PC-9 (cell line): ENCODE measurements at places on chromosomes 3 and 15. TPM values are rescaled to one million over a fixed set of nuclear protein-coding genes. Genes with fewer than 3 reads are reported as not detected.

AMT gene
- total RNA-seq = 12.9 and 17.6 TPM in 2 replicates

MELTF gene
- 154 and 202 TPM in 2 replicates for total RNA-seq

C15orf39 gene
- total RNA-seq = 40.8 and 41.3 TPM in 2 replicates

GOLGA8R gene
- 0.90 and 1.4 TPM in 2 replicates for total RNA-seq

DNA sequence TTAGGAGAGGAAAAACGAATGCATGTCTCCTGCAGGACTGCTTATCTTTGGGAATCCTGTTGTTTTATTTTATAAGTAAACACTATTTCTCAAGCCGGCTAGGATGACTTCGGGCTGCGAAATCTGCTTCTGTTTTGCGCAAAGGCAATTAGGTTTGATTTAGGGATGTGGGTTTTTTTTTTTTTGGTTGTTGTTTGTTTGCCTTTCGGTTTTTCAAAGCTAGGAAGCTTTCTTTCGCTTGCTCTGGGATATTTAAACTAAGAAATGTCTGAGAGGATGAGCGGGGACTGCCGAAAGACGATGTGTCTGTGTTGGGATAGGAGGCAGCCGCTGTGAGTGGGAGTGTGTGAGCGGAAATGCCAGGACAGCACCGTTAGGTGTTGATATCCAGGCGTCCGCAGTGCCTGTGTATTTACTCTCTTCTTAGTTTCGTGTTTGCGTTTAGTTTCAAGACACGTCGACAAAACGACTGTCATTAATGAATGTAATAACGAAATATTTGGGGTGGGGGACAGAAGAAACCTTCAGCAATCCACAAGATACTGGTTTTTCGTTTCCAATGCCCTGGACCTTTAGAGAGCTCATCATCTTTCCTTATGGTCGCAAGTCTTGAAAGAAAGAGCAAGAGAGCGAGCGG, 604 bp downstream of the ISL2 start:
- DNase-seq = no peak

DNA sequence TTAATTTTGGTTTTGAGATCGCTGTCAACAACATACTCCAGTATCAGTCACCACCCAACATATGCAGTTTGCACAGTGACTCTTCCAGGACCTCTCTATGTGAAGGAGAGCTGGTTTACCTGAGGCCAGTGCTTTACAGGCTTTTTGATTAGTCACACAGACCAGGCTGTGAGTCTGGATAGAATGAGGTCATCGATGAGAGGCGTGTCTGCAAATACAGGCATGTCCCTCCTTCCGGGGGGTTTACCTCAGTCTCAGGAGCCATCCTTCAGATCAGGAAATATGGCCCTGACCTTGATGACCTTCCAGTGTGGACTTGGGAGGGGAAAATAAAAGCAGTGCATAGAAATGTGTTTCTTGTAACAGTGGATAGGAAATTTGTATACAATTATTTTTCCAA, 46.9 kb downstream of the KBTBD12 start:
- peak; percentile 55 for DNase-seq

GRCh38 chr3:9583792-9584191, 30.2 kb upstream of the LHFPL4 start:
- DNase-seq = no peak

DNA sequence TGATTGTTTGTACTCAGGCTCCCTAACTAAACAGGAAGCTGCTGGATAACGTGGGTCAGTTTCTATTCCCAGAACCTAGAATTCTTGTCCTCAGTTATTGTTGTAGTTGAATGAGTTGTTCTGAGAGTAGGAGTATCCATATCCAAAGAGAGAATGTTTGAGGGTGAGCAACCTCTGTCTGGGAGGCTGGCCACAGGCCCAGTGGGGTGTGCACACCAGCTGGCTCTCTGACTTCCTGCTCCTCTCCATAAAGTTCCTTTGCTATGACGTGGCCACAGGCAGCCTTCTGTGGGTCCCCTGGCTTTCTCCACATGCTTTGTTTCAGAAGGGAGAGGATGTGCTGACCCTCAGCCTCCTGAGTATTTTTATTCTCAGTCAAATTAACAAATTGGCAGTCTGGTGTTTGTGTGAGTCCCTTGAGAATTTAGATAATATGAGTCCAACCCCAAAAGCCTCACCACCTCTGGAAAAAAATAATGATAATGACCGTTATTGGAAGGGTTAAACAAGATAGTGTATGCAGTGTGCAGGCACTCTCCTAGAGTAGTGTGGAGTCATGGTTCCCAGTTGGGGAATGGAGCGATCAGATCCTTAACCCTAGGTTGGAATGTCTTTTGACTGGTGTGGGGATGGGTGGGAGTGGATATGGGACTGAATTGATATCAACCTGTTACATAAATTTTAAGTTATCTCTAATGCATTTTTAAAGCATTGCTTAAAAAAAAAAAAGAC, 47.6 kb upstream of the MED12L start:
- DNase-seq = peak; percentile 77

- no peak for DNase-seq
Measured at GRCh38 chr3:190990898-190991297, 128.4 kb upstream of the GMNC start.

DNA sequence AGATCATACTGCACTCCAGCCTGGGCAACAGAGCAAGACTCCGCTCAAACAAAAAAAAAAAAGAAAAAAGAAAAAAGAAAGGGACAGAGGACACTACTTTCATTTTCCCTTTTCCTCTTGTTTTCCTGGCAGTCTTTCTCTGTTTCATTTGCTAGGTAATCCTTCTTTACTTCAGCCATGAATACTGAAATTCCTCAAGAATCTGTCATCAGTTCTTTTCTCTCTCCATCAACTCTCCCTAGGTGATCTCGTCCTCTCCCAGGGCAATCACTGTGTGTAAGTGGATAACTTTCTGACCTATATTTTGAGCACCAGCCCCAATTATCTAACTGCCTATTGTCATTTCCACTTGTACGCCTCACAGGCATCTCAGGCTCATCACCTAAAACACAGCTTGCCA, 51.5 kb downstream of the TTC23 start:
- no peak for DNase-seq

- DNase-seq = peak; percentile 61
Measured at GRCh38 chr3:107969994-107970819, 120.6 kb downstream of the CD47 start.

DNA sequence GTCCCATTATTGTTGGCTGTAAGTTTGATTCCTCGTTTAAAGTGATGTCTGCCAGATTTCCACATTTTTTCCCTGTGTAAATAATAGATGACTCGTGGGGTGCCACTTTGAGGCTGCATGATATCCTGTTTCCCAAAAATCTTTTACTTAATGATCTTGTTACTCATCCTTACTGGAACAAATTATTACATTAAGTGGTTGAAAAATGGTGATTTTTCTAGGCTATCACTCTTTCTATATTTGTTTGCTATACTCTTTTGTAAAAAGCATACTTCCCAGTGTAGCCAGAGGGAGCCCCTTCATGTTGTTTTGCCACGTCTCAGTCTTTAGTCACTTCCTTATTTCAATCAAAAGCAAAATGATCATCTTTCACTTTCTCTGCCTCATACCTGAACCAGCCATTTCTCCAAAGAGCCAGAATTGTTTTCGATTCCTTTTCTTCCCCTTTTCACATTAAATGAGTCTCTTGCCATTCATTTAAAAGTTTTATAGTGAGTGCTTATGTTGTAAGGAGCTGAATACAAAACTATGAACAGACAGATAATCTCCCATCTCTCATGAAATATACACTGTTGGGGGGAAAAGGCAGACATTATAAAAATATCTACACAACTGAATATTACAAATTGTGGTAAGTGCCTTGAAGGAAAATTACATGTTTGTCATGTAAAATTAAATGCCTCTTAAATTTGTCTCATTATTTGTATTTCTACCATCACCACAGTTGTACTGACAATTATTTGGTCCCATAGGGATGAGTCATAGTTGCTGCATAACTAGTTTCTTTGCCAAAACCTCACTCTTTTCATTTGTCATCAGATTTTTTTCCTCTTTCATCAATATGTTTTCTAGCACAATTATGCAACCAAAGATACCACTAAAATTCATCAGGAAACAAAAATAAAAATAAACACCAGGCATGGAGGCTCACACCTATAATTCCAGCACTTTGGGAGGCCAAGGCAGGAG, 41.5 kb downstream of the ADGRG7 start:
- DNase-seq = no peak

DNA sequence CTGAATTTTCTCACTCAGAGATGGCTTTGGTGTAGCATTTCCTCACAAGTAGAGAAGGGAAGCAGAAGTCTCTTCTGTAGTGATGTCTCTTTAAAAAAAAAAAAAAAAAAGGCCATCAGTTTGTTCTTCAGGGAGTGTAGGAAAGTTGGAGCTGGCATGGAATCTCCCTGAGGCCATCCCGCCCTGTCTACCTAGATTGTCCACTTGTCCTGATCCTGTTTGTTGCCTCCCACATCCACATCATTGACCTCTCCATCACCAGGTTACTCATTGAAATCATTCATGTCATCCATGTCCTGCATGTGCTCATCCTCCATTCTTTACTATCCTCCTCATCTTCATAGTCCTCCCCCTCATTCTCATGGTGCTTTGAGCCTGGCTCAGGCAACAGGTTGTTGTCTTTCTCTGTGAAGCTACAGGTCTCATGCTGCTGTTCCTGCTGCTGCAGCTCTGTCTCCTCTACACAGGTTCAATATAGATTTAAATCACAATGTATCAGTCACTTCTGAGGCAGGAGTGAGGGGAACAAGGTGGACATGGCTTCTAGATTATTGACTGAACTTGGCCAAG, 556.3 kb upstream of the NAALADL2 start:
- DNase-seq = no peak

DNA sequence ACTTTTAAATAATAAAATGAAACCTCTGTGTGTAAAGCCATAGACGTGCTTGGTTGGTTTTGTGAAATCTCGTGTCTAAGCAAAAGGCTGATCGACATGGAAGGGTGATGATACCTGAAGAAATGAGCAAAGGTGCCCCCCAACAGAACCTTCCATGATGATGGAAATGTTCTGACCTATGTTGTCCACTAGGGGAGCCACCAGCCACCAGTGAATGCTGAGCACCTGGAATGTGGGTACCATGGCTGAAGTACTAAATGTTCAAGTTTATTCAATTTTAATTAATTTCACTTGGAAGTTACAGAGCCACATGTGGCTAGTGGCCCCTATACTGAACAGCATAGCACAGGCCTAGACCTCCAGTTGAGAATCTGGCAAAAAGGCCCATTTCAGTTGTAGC, 158.8 kb downstream of the POLR2M start:
- DNase-seq = no peak

GRCh38 chr3:86175051-86175536, 815.9 kb downstream of the VGLL3 start:
- no peak for DNase-seq

DNA sequence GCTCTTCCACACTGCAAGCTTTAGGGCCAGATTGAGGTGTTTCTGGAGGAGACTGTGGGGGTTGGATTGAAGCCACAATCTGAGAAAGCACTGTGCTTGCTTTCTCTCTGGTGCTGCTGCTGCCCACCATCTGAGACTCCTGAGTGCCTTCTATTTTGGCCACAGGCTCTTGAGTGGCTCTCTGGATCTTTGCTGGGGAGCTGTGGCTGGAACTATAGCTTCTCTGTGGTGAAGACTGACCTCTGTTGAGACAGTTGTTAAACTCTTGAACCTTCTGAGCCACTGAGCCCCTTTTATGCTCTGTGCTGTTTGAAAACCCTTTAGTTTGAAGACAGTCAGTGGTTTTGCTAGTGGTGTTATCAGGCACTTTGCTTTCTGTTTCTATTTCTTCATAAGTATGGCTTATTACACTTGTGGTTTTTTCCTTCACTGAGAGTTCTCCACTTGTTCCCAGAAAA, 108.7 kb upstream of the TSPAN3 start:
- DNase-seq = no peak

DNA sequence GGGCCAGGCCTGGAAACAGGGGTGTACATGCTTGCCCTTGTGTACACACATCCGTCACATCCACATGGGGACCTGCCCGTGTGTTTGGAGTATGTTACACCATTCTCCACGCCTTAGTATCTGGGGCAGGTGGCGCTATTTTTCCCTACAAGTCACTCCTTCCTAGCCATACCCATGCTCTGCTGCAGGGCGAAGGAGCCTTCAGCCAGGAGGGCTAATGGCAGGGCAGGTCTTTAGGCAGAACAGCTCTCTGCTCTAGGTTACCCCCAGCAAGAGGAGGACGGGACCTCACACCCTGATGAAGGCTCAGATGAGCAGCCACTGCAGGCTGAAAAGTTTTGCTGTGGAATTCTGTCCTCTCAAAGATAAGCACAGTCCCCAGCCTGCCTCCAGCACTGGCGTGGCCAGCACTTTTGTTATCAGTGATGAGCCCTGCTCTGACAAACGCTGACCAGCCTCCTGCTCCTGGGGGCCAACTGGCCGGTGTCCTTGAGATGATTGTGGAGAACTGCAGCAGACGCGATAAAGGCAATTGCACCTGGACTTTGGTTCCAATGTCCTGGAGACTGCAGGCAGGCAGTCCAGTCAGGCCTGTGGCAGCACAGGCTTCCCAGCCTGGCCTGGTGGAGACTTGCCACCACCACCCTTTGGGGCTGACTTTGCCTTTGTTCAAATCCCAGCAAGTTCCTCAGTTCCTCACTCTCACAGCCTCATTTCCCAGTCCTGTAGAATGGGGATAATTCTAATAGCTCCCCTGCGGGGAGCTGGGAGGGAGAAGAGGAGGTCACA, 19.8 kb upstream of the PIGZ start:
- DNase-seq = no peak

DNA sequence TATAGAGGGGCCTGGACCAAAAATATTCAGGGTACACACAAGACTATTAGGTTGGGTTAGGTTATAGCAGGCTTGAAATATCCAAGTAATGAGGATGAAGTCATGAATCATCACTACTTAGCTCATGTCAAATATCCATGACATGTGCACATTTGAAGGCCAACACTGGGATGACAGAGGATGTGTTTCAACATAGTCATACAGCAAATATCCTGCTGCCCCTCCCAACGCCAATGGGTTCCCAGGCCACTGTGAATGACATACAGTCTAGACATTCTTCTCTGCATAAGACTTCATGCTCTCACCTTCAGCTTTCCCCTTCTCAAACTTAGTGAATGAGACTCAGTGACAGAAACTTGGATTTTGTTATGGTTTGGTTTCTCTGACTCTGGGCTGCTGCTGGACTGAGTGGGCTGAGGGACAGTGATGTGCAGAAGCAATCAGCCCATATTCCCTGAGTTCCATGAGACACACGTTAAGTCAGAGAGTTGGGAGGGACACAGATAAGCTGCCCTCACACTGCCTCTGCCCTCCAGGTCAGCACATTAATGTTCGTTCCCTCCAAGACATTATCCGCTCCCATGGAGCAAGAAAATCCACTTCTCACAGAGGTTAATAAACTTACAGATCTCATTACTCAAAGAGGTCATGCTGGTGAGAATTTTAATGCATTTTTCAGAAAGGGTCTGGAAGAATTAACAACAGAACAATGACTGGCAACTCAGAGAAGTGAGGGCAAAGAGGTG, 15.4 kb downstream of the HOMER2 start:
- no peak for DNase-seq
